NCI-H1930 (cell line): ENCODE measurements at places on chromosomes 1 and 21.

GRCh38 chr1:54850737-54851136, 36.3 kb downstream of the DHCR24 start:
- DNase-seq = no peak

DNA sequence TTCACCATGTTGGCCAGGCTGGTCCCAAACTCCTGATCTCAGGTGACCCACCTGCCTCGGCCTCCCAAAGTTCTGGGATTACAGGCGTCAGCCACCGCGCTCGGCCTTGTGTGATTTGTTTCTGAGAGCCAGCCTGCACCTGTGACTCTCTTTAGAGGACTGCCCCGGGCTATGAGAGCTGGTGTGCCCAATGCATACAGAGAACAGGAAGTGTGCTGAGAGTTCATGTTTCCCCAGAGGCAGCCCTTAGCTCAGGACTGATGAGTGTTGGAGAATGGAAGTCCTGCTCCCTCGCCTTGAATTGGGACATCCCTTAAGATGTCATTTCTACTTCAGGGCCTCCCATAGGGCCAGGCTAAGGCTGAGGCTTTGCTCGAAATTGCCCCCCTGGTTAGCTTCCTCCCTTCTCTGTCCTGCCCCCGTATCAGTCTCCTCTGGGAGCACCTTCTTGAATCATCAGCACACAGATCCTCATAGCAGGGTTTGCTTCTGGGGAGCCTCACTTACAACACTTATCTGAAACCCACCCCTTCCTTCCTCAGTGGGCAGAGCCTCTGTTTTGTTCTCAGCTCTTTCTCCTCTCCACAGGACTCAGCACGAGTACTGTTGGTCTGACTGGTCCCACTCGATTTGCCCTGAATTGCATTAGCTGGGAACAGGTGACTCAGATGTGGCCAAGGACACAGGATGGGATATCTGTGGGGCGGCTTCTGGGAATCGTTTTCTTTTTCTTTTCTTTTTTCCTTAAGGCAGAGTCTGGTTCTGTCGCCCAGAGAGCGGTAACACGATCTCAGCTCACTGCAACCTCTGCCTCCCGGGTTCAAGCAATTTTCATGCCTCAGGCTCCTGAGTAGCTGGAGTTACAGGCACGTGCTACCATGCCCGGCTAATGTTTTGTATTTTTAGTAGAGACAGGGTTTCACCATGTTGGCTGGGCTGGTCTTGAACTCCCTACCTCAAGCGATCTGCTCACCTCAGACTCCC, 80.1 kb downstream of the UBIAD1 start:
- DNase-seq = no peak

DNA sequence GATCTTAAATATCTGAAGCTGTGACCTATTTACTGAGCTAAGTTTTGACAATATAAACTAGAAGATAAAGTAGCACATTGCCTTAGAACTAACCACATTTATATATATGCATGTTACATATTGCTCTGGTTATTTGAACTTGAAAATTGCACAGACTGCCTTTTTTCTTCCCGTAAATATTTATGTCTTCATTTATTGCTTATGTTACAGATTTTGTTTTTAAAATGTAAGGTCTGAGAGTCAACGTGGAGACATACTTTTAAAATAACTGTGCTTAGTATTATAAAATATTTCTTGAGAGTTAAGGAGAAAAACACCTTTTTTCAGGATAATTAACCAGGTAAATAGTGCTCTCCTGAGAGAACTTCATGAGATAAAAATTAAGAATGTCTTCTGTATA, 3.1 kb downstream of the RPS6KC1 start:
- DNase-seq = no peak

DNA sequence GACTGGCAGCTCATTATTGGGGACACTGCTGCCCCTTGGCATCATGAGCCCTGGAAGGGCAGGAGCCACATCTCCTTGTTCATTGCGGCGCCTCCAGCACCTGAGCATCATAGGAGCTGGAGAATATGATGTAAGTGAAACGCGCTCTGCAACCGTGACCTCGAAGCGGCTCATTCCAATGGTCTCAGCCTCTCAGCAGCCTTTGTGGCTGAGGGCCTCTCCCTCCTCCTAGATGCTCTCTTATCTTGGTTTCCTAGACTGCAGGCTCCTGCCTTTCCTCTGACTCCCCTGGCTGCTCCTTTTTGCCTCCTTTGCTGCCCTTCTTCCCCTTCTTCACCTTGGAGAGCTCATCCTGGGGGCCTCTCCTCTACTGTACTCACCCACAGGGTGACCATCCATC, 83.6 kb upstream of the CASZ1 start:
- no peak for DNase-seq

DNA sequence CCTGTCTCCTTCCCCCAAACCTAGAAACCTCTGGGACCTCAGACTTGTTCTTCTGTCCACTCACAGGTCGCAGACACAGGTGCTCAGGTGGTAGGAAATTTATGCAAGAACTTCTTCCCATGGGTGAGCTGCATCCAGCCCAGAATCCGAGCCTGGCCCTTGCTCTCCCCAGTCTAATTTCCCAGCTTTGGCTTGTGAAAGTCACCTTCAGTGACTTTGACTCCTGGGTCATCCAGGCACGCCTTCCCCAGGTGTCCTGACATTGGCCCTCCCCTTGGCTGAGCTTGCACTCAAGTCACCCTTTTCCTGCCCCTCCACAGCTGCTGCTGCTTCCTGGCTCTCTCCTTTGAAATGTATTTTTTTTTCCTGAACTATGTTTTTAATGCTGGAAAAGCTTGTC, 6.6 kb downstream of the IPO13 start:
- no peak for DNase-seq

DNA sequence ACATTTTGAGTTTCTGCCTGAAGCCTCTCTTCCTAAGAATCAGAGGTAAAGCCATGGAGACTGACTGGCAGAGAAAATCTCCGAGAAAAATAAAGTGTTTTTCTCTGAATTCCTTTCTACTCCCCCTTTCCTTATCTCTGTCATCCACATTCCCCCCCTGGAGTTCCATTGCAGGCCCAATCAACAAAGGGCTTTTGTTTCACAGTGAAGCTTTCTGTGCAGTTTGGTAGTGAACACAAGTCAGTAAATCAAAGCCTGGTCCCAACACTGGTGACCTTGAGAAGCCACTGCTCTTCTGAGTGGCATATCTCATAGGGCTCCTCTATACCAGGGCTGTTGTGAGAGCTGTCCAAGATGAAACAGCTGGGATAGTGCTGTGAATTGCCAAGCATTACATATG, 228.4 kb downstream of the SEC16B start:
- no peak for DNase-seq

DNA sequence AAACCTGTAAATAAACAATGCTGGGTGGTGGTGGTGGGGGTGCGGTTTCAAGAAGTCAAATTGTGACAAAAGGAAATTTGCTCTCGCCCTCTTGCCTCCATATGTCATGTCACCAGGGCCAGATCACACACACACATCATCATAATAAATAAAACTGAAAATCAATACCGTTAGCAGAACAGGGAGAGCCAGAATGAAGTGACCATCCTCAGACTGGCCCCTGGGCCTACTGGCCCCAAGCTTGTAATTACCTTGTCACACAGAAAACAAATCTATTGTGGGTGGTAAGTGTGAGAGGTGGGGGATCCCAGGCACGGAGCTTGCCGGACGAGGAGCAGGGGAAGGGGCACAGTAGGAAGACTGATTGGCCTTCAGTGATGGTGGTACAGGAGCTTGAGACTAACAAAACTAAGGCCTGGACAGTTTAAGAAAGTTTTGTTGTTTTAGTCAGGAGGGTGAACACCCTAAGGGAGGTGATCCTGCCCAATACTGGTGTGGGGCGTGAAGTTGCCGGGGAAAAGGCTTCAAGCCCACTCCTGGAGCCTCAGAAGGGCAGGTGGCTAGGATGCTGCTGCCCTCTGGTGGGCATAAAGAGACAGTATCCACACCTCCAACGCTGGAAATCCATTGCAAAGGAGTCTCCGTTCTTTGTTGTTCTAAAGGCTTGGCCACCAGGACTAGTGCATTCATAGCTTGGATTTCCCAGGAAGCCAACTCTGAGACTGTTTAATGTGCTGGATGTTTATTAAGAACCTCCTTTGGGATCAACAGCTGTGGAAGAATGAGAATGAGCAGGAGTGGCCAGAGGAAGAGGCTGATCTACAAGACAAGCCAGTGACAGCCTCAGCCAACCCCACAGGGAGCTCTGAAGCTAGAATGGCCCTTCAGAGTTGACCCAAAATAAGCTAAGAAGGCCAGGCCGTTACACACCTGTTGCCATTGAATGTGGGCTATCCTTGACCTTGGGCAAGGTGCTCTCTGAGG, 8.1 kb upstream of the C1orf216 start:
- DNase-seq = peak; percentile 43

DNA sequence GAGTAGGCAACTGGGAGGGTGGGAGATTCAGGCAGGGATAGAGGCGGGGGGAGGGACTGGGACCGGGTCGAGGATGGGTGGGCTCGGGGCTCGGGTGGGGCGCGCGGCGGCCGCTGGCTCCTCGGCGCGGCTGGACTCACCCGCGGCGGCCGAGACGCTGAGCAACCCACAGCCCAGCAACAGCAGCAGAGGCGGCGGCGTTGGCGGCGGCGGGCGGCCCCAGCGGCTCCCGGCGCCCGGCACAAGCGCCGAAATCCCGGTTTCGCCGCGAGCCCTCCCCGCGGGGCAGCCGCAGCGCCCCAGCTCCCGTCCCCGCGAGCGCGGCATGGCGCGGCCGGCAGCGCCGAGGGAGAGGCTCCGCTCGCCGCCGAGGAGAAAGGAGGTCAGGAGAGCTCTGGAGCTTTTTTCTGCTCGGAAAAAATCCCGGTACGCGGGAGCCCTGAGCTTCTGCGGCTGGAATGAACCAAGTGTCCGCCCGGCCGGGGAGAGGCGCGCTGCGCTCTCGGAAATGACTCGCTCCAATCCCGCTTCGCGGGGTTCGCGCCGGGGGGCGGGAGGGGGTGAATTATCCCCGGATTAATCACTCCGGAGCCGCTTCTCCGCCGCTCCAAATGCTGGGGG, at the start of gene CSMD2:
TSS of gene CSMD2 (minus strand) at position 460 of the 621 bp plus-strand sequence. CDS start at position 327, 133 bp downstream.
- DNase-seq = no peak

GRCh38 chr1:59156526-59157199, 140.2 kb upstream of the FGGY start:
- no peak for DNase-seq

DNA sequence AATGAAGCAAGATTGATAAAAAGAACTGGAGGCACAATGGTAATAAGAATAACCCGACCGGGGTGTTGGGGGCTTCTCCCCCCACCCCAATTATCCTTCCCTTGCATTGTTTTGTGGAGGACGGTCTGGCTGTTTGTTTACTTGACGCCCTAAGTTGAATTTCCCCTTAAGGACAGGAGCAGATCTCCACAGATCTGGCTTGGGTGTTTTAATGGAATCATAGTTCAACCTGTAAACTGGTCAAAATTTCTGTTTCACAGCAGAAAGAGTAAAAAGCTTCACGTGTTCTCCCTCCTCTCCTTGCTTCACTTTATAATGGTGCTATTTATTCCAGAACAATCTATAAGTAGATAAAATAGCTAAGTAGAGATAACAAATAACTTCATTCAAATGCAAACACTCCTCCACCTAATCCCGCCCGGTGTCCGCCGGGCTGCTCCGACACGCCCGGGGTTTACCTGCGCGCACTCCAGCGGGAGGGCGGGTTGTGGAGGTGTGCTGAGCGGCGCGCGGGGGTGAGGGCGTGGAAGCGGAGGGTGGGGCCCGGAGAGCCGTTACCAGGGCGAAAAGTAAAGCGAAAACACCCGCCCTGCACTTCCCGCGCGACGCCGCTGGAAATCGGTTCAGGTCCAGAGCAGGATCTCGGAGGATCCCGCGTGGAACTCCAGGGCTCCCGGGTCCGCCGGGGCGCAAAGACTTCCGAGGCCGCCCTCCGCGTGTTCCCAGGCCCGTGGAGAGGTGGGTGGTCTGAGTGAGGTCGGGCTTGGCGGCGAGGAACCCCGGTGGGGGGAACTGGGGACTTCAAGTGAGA, 2.0 kb upstream of the ATF3 start:
- DNase-seq = no peak

- no peak for DNase-seq
These were observed 38.4 kb downstream of the SLC66A1 start for GRCh38 chr1:19350566-19350965.

DNA sequence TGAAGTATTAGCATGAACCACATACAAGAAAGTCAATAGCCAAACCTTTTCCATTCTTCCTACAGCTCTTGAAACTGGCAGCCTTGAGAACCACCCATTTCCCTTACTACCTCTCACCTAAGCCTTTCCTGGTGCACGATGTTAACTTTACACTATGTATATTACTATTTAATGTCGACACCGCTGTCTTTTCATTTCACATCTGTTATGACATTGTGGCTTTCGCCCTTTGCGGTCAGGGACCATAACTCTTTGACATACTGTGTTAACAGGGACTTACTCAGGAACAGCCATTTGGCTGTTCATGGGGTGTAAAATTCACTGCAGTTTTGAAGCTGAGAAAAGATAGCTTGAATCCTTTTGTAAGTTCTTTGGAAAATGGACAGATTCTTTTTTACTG, 21.1 kb upstream of the GPR88 start:
- DNase-seq = no peak

GRCh38 chr21:36788120-36788638, 89.3 kb downstream of the SIM2 start:
- no peak for DNase-seq

DNA sequence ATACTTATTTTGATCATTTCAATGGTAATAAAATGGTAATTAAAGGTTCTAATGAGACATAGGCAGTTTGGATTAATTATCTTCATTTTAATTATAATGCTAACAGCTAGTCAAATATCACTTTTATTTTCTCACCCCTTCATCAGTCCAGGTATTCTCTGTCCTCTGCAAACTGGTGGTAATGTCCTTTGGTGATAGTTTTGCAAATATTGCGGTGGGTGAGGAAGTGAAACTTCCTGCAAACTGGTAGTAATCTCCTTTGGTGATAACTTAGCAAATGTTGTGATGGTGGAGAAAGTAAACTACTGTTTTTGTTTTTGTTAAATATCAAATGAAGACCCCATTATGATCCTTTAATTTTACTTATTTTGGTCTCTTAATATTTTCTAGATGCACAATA, 209.0 kb downstream of the AMY1C start:
- no peak for DNase-seq

- no peak for DNase-seq
These were observed 160.0 kb downstream of the PDE4B start for GRCh38 chr1:65952696-65953095.

- no peak for DNase-seq
These were observed 16.0 kb upstream of the GCLM start for GRCh38 chr1:93925206-93925605.

- DNase-seq = no peak
These were observed 116.3 kb downstream of the PEX14 start for GRCh38 chr1:10591010-10591409.

DNA sequence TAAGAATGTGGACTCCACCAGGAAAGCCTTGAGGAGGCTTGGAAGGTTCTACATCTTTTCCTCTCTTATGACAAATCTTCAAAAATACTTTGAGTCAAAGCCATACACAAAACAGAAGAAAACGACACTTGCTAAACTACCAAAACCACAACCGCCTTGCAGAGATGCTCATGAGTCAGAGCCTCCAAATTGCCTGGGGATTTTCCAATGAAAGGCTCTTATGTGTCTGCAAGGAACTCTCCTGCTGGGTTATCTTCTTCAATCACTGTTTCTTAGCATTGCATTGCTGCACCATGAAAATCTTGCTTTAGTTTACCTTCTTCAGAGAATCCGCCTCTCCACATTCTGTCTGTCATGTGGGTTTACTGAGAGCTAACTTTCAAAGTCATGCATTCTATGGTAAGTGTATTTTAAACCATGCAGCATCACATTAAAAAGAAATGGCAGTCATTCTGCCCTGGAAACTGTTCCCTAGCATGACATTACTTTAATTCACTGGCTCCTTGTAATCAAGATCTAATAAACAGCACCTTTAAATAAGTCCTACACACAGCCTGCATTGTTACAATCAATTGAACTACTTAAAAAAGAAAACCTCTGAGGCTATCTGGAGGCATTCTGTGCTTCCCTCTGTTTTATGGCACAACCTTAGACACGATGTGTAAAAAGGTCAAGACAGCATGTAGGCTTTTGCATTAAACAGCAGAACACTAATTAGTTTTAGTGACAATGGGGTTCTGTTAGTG, 210.0 kb upstream of the FOXD3 start:
- no peak for DNase-seq
